ENCODE measurements at places on chromosomes 13 and 19.

DNA sequence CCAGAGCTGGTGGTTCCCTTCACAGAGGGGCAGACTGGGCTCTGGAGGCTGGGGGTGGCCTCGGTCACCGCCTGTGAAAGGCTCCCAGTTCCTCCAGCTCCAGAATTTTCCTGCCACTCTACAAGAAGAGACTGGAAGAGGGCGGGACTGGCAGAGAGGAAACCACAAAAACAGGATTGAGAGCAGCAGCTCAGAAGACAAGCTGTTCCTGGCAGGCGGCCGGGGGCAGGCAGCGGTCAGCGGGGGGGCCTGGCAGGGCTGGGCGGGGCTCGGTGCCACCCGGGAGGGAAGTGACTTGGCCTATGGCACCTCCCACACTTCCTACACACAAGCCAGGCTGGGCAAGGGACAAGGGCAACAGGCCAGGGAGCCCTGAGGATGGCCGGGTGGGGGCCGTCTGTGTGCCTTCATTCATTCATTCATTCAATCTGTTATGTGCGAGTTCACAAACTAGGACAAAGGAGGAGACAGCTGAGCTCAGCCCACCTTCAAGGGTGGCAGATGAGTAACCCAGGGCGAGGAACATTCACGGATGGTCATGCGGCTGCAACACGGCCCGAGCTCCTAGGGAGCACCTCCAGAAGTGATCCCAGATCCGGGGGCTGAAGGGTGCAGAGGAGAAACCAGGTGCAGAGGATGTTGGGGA is 16.9 kb upstream of the BTBD2 start:
- DNase-seq: no peak

GRCh38 chr19:10820173-10820572 is 15.8 kb downstream of the TMED1 start:
- no peak for DNase-seq

DNA sequence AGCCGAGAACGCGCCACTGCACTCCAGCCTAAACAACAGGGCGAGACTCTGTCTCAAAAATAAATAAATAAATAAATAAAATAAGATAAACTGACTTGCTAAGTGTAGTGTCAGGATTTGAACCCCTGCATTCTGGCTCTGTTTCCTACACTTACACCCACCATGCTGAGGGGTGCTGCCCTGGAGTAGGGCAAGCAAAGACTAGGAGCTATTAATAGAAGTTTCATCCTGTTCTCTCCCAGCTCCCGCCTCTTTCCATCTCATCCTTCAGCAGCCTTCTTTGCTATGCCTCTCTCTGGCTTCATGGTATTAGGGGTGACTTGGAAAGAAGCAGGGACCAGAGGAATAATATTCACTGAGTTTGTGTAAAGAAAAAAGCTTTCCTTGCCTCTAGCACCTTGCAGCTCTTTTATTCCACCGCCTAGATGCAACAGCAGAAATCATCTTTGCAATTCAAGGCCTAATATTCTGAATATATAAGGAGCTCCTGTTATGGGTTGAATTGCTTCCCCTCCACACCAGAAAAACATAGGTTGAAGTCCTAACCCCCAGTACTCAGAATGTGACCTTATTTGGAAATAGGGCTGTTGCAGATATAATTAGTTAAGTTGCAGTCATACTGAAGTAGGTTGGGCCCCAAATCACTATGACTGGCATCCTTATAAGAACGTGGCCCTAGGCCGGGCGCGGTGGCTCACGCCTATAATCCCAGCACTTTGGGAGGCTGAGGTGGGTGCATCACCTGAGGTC is 8.7 kb upstream of the PLAUR start:
- no peak for DNase-seq

- no peak for DNase-seq
These were observed 5.3 kb upstream of the PSG7 start for GRCh38 chr19:42942187-42942789.

GRCh38 chr13:62887046-62887445 is 1471.4 kb upstream of the PCDH20 start:
- no peak for DNase-seq

DNA sequence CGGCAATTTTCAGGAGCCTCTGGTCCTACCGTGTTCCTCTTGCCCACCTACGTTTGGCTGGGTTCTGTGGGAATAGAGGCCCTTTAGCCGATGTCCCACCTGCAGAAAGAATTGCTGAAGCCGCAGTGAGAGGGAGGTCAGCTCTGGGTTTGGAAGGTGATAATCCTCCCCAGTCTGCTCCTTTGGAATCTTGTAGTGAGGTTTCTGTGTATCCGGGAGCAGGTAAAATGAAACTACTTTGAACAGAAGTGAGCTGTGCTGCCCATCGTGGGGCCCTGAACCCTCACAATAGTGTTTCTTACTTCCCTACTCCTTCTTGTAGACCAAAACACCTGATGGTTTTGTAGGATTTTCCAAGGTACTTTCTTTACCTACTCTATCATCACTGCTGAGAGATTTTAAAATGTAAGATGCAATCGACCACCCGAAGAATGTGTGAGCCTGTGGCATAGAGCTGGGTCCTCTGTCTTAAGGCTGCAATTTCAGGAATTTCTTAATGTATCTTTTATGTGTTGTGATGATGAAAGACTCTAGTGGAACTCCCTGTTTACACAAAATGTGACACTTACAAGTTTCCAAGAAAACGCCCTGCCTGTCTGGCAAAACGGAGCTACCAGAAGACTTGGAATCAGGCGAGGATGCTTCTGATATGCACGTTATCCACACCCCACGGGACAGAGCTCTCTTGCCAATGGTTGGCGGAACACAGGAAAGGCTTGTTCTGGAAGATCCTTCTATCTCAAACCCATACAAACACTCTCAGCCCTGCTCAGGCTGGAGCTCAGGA is 76.1 kb downstream of the RGCC start:
- no peak for DNase-seq

GRCh38 chr19:54731191-54731590 is 6.9 kb downstream of the KIR3DL3 start:
- no peak for DNase-seq

DNA sequence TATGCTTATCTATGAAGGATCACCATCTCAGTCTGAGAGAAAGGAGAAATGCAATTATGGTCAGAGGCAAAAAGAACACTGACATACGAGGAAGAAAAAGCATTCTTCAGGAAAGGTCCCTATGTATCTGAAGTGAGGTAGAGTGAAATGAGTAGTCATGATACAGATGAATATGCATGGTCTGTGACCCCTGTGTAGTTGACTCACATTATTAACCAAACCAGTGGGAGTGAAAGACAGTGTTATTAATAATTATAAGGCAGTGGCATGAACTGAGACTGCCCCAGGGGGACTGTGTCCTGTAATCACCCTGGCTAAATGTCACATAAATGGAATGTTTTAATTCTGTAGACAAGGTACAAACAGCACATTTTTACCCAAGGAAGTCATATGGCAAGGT is 1320.2 kb upstream of the PCDH9 start:
- DNase-seq: no peak

DNA sequence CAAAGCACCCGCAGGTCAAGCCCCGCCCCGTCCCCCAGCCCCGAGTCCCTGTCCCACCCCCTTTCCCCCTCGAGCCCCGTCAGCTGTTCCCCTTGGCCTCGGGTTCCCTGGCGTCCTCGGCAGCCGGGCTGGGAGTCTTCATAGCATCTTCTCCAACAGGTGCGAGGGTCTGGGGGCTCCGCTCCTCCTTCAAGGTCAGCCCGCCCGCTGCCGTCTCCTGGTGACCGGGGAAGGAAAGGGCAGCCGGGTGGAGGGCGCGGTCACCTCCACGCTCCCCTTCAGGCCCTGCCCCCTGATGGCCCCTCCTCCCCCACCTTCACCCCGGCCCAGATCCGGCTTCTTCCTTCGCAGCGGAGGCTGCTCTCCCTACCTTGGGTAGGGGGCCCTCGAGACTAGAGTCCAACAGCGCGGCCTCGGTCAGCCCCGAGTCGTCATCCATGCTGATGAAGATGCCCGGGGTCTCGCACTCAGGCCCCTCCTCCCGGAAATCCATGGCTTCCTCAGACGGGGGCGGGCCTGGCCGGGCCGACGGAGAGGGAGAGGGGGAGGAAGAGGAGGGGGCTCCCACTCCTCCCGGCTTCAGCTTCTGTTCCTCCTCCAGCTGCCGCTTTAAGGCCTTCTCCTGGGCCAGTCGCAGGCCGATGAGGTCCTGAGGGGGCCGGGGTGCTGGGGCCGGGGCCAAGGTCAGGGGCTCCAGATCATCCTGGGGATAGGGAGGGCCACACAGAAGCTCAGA is 541 bp upstream of the RSPH6A start:
- DNase-seq: no peak

- no peak for DNase-seq
These were observed 82.2 kb downstream of the TNFSF11 start for GRCh38 chr13:42656161-42656560.

DNA sequence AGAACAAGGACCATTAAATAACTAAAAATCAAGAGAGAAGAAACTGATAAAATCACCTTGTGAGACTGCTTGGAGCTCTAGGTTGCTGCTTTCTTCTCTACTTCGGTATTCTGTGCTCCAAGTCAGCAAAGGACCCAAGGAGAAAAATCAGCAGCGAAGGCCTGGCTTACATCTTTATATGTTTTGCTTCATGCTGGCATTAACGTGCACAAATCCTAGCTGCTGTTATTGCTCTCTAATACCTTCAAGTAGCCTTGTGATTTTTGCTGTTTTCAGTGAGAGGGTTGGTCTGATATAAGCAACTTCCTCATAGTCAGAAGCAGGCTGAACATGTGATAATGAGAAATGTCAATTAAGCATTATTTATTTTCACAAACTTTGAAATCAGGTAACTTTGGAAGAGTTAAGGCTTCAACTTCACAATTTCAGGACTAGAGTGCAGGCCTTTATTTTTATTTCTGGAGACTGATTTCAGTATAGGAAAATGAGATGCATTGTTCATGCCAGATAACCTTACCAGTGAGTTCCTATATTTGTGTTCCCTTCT is 365.1 kb downstream of the SLC7A1 start:
- DNase-seq: no peak

GRCh38 chr13:105971738-105972137 is 563.7 kb downstream of the EFNB2 start:
- DNase-seq: no peak

GRCh38 chr19:43983912-43984686 is at the start of gene ZNF155:
TSS of gene ZNF155 (plus strand) at chr19:43984188. CDS start at chr19:43988544, 4,356 bp downstream.
- DNase-seq: peak; percentile 57

DNA sequence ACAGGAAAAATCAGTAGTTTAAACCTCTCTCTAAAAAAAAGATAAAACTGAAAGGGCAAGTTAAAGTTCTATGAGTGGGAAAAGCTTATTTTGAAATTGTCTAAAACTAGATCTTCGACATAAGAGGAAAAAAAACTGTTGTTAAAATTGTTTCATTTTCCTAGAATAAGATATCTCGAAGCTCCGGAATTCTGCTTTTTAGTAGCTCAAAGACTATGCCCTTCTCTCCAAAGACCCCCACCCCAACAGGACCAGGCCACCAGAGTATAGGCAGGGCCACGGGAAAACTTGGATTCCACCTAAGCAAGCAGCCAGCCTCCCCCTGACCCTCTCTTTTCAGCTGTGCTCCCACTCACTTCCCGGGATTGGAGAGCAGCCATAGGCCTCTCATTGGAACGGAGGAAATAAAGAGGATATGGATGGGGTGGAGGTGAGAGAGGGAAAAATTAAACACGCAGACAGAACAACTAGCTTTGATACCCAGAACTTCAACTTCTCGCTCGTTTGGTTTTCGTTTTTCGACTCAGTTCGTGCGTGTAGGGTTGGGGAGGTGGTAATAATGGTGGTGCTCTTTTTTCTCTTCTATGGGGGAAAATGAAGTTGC is 3.0 kb downstream of the POU4F1 start:
- no peak for DNase-seq

GRCh38 chr13:114035583-114036531 is 62.0 kb upstream of the C13orf46 start:
- no peak for DNase-seq

- DNase-seq: no peak
These were observed 32.5 kb downstream of the CAPN12 start for GRCh38 chr19:38711726-38712153.

Measured in activated B cell treated with CpG ODN at 0.5 μM for 24 hours (primary cell).